ENCODE measurements at places on chromosomes 4 and X.

DNA sequence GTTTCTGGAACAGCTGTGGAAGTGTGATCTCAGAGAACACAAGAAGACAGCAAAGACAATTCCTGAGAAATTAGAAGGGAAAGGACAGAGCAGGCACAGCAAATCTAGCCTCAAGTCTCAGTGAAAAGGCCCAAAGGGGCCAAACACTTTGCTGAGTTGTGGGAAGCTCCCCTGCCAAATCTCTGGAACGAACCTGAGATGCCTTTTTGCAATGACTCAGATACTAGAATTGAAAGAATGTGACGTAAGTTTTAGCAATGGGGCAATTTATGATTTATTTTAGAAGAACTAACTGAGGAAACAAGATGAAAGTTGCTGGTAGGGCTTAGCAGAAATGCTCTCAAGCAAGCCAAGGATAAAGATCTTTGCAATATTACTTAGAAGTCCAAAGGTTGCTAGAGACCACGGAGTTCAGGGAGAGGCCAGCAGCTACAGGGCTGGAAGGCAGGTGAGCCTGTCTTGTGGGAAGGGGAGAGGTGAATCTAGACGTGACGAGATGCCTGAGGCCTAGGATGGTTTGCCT is 92.8 kb downstream of the AMELX start:
- no peak for DNase-seq

- no peak for DNase-seq
Observed at GRCh38 chrX:45980726-45981125, 564.5 kb downstream of the ZNF674 start.

GRCh38 chr4:68338625-68339024 is 11.3 kb downstream of the YTHDC1 start:
- no peak for DNase-seq

DNA sequence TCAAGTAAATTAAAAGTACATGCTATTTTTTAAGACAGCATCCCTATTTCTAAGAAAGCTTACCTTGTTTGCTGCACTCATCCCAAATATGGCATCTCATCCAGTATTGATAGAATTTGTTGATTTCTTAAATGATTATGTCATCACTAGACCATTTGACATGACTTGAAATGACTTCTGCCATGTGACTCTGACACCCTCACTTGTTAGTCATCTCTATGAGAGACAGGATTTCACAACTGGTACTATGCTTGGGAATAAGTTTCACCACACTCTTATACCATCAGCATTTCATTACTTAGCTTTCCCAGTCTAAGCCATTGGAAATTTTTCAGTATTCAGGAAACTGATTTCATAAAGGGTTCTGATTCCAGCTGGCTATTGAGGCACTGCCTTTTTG is 55.3 kb downstream of the TMPRSS11F start:
- no peak for DNase-seq

DNA sequence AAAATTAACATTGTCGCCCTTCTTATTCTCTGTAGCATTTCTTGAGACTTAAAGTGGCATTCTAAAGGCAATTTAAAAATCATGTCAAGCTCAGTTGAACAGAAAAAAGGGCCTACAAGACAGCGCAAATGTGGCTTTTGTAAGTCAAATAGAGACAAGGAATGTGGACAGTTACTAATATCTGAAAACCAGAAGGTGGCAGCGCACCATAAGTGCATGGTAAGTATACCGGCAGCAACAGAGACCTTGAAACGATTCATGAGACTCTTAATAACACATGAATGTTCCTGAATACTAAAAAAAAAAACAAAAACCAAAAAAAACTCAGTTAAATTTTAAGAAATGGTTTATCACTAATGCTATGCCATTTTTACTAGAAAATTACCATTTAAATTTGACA is 82.4 kb upstream of the HPRT1 start:
- no peak for DNase-seq

- no peak for DNase-seq
Observed at GRCh38 chr4:80183250-80184052, 13.9 kb upstream of the PRDM8 start.

GRCh38 chr4:1030031-1030430 is 18.6 kb downstream of the FGFRL1 start:
- no peak for DNase-seq

- no peak for DNase-seq
Observed at GRCh38 chr4:2537011-2537830, 774 bp downstream of the FAM193A start.

GRCh38 chr4:15674926-15675325 is 6.7 kb upstream of the FAM200B start:
- DNase-seq = no peak

DNA sequence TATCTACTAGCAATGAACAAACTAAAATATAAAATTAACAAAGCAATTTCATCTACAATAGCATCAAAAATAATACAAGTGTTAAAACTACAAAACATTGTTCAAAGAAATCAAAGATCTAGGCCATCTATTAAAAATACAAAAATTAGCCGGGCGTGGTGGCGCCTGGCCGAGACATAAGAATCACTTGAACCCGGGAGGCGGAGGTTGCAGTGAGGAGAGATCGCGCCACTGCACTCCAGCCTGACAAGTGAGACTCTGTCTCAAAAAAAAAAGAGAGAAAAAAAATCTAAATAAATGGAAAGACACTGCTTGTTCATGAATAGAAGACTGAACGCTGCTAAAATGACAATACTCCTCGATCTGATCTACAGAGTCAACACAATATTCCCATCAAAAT is 139.2 kb downstream of the RBM47 start:
- no peak for DNase-seq

GRCh38 chr4:185263419-185263818 is 54.0 kb downstream of the SNX25 start:
- no peak for DNase-seq

DNA sequence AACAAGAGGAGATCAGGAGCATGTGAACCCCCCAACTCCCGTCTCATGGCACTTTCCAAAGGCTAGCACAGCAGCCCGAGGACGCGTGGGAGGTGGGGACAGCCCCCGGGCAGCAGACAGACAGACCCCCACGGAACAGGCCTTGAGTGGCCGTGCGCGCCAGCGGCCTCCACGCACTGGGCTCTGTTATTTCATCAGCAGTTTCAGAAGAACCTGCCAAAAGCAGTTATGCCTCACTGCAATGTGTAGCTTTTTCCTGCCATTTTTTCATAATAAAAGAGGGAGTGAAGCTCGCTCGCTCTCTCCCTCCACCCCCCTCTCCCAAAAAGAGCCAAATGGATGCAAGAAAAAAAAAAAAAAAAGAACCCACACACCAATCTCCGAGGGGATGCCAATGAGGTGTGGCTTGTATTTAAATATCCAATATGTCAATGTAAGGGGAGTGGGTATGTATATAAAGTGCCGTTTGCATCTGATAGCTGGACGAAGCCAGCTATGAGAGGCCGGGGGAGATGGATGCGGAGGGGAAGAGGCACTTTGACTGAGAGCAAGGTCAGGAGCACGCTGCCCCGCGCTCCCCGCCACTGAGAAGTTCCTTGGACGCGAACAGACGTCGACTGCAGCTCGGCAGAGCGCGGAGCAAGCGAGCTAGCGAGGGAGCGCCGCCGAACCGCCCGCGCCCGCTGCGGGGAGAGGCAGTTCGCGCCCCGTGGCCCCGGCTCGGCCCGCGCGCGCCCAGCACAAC is at the start of gene FGF16:
Gene FGF16, plus strand, starts transcription at position 482 of the 745 bp plus-strand sequence. CDS start 286 bp downstream, outside the sequence.
- no peak for DNase-seq

- no peak for DNase-seq
Observed at GRCh38 chr4:26459756-26460530, 30.3 kb downstream of the CCKAR start.

DNA sequence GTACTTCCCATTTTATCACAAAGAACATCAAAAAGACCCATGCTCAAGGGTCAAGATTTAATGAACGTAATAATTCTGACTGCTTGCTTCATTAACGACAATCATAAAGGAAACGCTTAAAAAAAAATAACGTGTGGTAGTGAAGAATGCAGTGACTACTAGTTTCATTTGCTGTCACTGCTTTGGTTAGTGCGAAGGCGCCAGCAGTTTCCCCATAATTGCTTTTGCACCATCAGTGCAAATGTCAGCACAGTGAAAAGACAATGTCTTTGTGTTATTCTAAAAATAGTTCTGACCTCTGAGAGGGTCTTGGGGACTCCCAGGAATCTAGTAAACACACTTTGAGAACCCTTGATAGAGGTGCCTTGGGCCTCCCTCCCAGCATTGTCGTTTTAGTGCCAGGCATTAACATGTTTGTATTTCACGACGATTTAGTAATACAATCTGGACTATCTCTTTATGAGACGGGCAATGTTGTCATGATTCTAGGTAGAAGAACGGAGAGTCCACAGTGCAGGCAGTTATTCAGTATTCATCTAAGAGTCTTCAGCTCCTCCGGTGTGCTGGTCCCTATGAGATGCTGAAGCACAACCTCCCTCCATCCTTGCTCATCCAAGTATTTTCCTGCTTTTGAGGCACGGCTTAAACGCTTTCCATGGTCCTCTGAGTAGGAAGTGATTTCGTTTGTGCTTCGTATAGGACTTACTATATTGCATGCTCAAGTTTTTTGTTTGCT is 71.0 kb downstream of the AFF1 start:
- no peak for DNase-seq

- no peak for DNase-seq
Observed at GRCh38 chrX:118038614-118039365, 77.8 kb downstream of the KLHL13 start.

DNA sequence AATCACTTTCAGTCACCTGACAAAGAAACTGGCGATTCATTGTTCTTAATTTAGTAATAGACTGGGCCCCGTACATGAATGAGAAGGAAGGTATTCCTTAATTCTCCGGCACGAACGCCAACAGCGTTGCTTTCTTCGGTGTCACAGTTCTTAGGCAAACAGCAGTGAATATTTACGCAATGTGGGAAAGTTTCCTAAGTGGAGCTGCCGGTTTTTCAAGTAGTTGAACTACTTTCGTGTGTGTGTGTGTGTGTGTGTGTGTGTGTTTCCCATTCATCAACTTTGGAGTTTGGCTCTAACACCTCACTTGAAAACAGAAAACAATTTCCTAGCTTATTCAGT is 651 bp downstream of the NXT2 start:
- no peak for DNase-seq

- no peak for DNase-seq
Observed at GRCh38 chr4:85603437-85604336, 128.7 kb downstream of the ARHGAP24 start.

GRCh38 chr4:184744236-184744635 is 10.3 kb upstream of the CENPU start:
- no peak for DNase-seq

DNA sequence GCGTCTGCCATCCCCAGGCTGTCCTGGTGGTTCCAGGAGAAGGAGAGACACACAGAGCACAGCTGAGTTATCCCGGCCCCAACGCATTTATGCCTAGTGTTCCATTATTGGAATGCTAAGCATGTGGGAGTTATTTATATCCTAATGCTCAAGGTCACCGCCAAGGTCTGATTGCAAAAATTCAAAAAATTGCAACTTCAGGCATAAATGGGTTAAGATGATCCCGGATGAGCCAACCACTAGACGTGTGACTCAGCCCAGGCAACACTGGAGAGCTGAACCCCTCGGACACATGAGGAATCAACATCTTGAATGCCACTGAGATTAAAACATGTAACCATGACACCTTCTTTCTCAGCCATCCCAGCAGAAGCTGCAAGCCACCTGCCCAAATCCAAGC is 3.8 kb upstream of the ZCCHC4 start:
- DNase-seq = no peak

- DNase-seq = no peak
Observed at GRCh38 chrX:132331000-132331399, 111.8 kb upstream of the RAP2C start.

DNA sequence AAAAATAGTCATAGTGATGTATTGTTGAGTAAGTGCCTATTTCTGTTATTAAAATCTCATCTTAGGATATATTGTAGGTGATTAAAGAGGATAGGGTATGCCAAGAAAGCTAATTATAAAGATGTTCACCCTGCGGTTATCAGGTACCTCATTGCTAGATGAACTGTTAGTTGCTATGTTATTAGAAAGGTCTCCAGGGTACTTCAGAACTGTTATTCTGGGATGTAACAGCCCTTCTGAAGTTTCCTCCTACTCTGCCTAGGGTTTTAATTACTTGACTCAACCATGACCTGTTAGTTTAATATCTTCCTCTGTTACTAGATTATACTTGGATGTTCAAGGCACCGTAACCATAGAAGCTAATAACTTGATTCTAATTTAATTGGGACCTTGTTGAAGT is 15.4 kb downstream of the TMPRSS11E start:
- no peak for DNase-seq

GRCh38 chr4:63302078-63302477 is 1107.2 kb downstream of the TECRL start:
- DNase-seq = no peak

- DNase-seq = no peak
Observed at GRCh38 chr4:182385897-182386296, 142.7 kb downstream of the TENM3 start.

DNA sequence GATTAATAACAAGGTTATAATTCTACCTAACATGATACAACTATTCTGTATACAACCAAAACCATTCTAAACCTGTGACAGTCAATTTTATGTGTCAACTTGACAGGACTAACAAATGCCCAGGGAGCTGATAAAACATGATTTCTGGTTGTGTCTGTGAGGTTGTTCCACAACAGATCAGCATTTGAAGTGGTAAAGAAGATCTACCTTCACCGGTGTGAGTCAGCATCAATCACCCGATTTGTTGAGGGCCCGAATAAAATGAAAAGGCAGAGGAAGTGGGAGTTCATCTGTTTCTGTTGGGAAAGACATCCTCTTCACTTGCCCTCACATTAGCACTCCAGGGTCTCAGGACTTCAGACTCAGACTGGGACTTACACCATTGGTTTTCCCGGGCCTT is 187.9 kb downstream of the MAB21L2 start:
- DNase-seq = no peak

- DNase-seq = no peak
Observed at GRCh38 chr4:8192748-8193738, 6.0 kb upstream of the SH3TC1 start.

GRCh38 chrX:53230116-53230515 is 5.1 kb upstream of the KDM5C start:
- no peak for DNase-seq

DNA sequence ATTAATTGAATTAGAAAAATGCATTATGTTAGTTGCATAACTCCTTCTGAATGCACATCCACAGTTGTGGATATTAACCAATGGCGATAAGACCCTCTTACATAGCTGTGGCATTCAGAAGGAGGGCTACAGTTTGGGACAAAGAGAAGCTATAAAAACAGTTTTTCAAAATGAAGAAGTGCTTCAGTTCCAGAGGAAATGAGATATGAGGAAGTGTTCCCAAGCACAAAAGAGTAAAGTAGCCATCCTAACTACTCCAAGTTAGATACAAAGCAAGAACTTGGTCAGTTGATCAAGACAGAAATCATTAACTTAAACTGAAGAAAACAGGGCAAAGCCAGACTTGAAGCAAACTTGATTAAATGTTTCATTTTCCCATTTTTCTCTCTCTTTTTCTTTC is 17.2 kb upstream of the ADGRL3 start:
- no peak for DNase-seq

DNA sequence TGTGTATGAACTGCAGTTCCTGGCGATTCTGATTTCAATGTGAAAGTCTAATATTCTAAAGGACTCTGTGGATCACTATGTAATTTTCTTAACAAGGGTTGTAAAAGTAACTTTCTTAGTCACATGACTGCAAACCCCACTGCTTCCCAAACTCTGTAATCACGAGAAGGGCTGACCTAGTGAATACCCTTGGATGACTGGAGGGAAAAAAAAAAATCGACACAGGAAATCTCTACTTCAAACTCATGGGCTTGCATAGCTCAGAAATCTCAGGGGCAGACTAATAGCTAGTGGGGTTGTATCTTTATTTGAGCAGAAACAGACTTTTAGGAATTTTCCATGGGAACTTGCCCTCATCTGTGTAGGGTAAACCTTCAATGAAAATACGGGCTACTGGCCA is 4.8 kb upstream of the MXRA5 start:
- DNase-seq = no peak

GRCh38 chrX:41031256-41031967 is 53.8 kb upstream of the USP9X start:
- no peak for DNase-seq

Data from stimulated activated CD4-positive, alpha-beta T cell treated with anti-CD3 and anti-CD28 coated beads, Interleukin-1b, Interleukin-23, amount 100 ng/mL, for 1 hour (primary cell).